ENCODE measurements at places on chromosomes 7 and 10. TPM values are rescaled to one million over a fixed set of nuclear protein-coding genes. Genes with fewer than 3 reads are reported as not detected.

PON1 gene
- total RNA-seq, result 0.26 TPM

MYO1G gene
- total RNA-seq, result 224 TPM

HOXA13 gene
- total RNA-seq, result not detected

ADCYAP1R1 gene
- total RNA-seq, result not detected

SPAM1 gene
- not detected for total RNA-seq

HABP2 gene
- total RNA-seq, result 0.16 TPM

CPA2 gene
- total RNA-seq, result 1.9 TPM

VGF gene
- total RNA-seq, result 0.23 TPM

CUZD1 gene
- 1.3 TPM for total RNA-seq

DNA sequence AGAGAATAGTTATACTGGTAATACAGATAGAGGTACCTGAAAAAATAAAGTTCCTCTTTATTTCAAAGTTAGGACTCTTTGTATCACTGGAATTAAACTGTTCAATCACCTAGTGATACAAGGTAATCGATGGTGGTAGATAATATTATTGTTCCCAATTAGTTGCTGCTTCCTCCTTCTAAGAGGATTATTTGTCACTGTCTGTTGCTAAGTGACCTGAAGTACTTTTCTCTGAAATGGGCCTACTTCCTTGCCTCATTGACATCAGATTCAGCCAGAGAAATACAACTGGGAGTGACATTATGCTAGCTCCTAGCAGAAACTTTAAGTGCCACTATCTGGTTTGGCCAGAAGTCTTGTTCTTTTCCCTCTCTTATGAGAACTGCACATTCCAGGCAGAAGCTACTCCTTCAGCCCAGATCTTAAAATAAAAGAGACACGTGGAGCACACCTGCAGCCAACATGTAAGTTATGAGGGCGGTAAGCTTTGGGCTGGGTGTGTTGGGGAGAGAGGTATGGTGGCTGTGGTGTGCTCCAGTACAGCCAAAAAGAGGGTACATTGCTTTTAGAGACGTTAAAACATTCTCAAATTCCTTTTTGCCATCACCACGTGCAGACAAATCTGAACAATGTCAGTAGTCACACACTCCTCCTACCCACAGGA is 54.8 kb downstream of the MINDY3 start:
- H3K36me3 ChIP-seq, result peaks cover 12% of the 10 kb centered on the region
- no peaks in the 10 kb centered on the region for H3K4me1 ChIP-seq
- H3K4me3 ChIP-seq, result no peak overlapping the region
- H3K27me3 ChIP-seq, result no peaks in the 10 kb centered on the region
- no peak overlapping the region for H3K27ac ChIP-seq

GRCh38 chr7:100812729-100813128 is 14.6 kb downstream of the EPHB4 start:
- H3K27me3 ChIP-seq, result no peaks in the 10 kb centered on the region
- H3K4me3 ChIP-seq, result no peak overlapping the region
- no peak for DNase-seq
- no peaks in the 10 kb centered on the region for H3K36me3 ChIP-seq
- H3K27ac ChIP-seq, result no peak overlapping the region
- H3K4me1 ChIP-seq, result no peaks in the 10 kb centered on the region

DNA sequence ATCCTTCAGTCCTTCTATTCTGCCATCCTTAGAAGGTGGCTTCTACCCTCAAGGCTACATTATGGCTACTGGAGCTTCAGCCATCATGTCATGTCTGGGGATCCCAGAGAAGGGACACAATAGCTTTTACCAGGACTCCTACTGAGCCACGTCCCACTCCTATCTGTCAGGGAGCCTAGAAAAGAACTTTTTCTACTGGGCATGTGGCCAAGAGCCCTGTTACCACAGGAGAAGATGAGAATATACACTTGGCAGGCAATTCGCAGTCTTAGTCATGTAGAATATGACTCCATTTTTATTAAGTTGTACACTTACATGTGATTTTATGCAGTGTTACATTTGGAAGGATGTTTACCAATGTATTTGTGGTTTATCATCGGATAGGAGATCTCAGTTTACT is 64.6 kb upstream of the KCNMA1 start:
- peak overlapping the region; percentile 35 for H3K27ac ChIP-seq
- H3K4me3 ChIP-seq, result no peak overlapping the region
- peaks cover 5% of the 10 kb centered on the region for H3K4me1 ChIP-seq
- DNase-seq, result no peak

DNA sequence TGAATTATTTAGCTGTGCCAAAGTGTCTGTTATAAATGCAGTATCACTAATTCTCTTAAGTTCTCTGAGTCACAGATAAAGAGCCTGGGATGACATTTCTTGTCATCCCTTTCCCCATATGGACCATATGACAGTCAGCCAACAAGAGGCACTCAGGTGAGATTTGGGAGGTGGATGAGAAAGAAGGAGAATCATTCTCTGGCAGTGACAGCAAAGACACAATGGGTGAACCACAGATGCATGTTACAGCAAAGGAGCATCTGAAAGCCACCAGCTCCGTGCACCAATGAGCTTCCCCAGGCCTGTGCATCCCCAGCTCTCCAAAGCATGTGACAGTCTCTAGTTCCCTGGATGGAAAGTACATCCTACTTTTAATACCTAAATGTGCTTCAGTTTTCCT is 10.8 kb downstream of the GIMAP6 start:
- no peak overlapping the region for H3K4me3 ChIP-seq
- H3K27me3 ChIP-seq, result no peaks in the 10 kb centered on the region

- no peak overlapping the region for H3K4me3 ChIP-seq
- DNase-seq, result no peak
- H3K4me1 ChIP-seq, result no peaks in the 10 kb centered on the region
- H3K27me3 ChIP-seq, result no peaks in the 10 kb centered on the region
Observed at GRCh38 chr10:126321440-126321839, 66.8 kb downstream of the ADAM12 start.

- no peak overlapping the region for H3K4me3 ChIP-seq
- no peaks in the 10 kb centered on the region for H3K36me3 ChIP-seq
- H3K27me3 ChIP-seq, result no peaks in the 10 kb centered on the region
- H3K27ac ChIP-seq, result no peak overlapping the region
- DNase-seq, result no peak
Observed at GRCh38 chr7:134922720-134923704, 63.3 kb upstream of the AGBL3 start.

- DNase-seq, result no peak
- H3K4me1 ChIP-seq, result no peaks in the 10 kb centered on the region
- H3K27me3 ChIP-seq, result no peaks in the 10 kb centered on the region
- H3K36me3 ChIP-seq, result no peaks in the 10 kb centered on the region
Observed at GRCh38 chr7:22791204-22792158, 31.2 kb downstream of the TOMM7 start.

DNA sequence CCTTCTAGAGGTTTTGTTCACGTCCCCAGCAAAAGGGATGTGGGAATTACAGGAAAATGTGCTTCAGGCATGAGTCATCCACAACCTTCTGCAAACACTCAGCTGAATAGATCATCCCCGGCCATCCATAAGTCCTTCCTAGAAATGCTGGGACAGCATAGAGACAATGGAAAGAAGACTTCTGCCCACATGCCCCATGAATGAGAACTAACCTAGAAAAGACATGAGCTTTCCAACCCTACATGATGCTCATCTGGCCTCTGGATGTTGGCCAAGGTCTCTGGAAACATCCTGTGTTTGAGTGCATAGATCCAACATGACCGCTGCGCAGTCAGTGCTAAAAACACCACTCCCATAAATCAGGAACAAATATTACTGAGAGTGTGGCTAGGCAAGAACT is 277.5 kb downstream of the PLXNA4 start:
- H3K4me3 ChIP-seq, result no peak overlapping the region
- H3K4me1 ChIP-seq, result no peaks in the 10 kb centered on the region
- H3K27ac ChIP-seq, result no peak overlapping the region
- H3K36me3 ChIP-seq, result no peaks in the 10 kb centered on the region

- H3K27me3 ChIP-seq, result no peaks in the 10 kb centered on the region
- no peak overlapping the region for H3K27ac ChIP-seq
- H3K4me3 ChIP-seq, result no peak overlapping the region
- H3K4me1 ChIP-seq, result no peaks in the 10 kb centered on the region
- H3K36me3 ChIP-seq, result no peaks in the 10 kb centered on the region
Observed at GRCh38 chr7:55261386-55261770, 103.8 kb upstream of the LANCL2 start.

DNA sequence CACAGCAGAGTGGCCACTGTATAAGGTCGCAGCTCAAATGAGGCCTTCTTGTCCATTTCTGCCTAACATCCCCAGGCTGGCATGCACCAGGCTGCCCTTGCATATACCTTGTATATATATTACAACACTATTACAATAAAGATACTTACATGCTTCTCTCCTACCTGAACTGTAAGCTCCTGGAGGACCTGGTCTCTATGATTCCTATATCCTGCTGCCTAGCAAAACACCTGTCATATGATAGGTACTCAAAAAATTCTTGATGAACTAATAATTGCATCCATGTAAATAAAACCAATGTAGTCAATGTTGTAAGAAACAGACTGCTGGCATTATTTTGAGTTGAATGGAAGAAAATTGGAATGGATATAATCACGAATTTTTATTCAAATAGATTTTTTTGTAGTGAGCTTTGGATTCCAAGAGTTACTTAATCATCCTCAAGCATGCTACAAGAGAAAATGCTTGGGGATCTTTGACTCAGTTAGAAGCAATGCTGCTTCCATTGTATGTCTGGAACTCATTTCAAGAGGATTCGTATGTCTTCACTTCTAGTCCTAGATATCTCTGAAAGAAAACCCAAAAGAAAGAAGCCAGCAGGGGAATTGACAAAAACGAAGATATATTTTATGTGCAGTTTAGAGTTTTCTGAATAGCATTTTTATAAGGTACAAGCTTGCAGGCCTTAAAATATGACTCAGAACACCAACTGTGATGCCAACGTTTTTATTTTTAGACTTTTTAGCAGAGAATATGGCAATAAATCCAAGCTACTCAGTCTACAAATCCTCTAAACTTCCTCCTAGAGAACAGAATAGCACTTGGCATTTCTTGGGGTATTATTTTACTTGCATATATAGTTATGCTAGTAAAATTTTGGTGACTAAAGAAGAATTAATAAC is 53.1 kb downstream of the OSBPL3 start:
- H3K36me3 ChIP-seq, result no peaks in the 10 kb centered on the region
- no peak overlapping the region for H3K27ac ChIP-seq
- no peak overlapping the region for H3K4me3 ChIP-seq
- DNase-seq, result no peak
- peaks cover 4% of the 10 kb centered on the region for H3K4me1 ChIP-seq

GRCh38 chr7:134721171-134721570 is 58.3 kb upstream of the CALD1 start:
- H3K27ac ChIP-seq, result no peak overlapping the region
- H3K4me3 ChIP-seq, result no peak overlapping the region
- H3K27me3 ChIP-seq, result no peaks in the 10 kb centered on the region
- no peaks in the 10 kb centered on the region for H3K36me3 ChIP-seq

DNA sequence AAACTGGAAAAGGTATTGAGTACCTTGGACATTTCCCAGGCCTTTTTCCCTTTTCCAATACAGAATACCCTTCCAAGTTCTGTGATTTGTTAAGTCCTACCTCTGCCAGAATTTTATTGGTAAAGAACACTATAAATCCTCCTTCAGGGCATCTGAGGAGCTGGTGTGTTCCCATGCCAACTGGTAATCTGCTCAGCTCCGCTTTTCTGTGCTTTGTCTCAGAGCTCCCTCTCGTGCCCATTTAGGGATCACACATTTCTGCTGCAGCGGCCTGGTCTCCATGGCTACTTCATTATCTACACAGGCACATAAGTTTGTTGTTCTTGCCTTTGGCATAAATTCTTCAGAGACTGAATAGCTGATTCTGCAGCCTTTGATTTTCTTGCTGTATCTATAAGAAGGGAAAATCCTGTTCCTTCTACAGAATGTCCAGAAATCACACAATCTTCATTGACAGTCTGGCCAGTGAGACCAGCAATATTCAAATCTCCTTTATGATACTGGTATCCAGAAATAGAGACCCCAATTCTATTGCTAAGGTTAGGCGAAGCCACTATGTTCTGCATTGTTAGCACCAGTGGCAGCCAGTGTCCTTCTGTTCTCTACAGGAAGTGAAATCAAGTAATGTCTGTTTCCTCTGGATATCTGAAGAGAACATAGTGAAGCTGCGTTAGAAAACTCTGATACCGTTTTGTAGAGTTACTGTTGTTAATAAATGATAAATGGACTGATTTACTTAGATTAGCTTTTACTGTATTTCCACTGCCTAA is 51.9 kb downstream of the DENND11 start:
- H3K27ac ChIP-seq, result no peak overlapping the region
- H3K4me3 ChIP-seq, result no peak overlapping the region

- no peak overlapping the region for H3K4me3 ChIP-seq
- no peak for DNase-seq
- no peaks in the 10 kb centered on the region for H3K27me3 ChIP-seq
- H3K27ac ChIP-seq, result no peak overlapping the region
- H3K4me1 ChIP-seq, result no peaks in the 10 kb centered on the region
Observed at GRCh38 chr7:122013065-122013464, 131.0 kb downstream of the AASS start.

- no peaks in the 10 kb centered on the region for H3K4me1 ChIP-seq
- DNase-seq, result no peak
- no peak overlapping the region for H3K4me3 ChIP-seq
- H3K36me3 ChIP-seq, result peaks cover 8% of the 10 kb centered on the region
Observed at GRCh38 chr7:129851809-129852208, 101.0 kb downstream of the UBE2H start.
